ENCODE measurements at places on chromosomes 2 and 18.

DNA sequence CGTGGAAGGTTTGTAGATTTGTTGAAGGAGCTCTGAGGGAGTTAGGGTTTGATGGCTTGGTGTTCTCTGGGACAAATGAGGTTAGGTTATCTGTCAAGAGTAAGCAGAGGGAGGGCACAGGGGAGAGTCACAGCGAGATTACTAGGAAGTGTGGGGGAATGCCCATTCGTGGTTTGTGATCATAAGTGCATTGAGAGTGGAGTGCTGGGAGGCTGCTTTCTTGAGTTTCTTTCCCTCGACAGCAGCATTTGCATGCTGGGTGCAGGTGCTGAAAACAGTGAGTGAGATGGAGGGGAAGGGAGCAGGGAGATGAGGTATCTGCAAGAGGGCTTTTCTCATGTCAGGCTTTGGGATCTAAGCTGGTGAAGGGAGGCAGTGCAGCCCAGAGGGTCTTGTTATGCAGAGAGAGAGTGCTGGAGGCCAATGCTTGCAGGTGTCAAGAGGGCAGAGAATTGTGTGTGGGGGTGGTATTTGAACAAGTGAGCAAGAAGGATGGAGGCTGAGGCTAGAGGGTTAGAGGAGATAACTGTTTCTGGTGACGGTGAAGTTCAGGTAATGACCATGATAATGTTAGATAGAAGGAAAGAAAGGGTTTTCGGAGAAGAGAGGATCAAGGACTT, 8.8 kb downstream of the RALB start:
- DNase-seq: no peak

DNA sequence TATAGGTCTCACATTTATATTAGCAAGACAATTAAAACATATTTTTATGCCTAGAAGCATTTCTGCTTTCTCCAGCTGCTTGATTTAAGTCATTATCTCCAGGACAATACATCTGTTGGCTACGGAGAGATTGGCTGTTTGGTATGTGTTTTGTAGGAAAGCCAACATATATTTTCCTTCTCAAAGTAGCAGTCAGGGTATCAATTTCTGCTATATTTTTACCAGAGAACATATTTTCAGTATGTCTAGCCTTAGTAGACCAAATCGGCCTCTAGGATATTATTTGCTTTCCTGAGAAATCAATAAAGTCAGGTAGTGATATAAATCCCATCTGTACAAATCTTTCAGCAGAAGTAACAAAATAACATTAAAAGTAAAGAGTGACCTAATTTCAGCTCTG, 150.0 kb upstream of the COL3A1 start:
- DNase-seq: no peak

DNA sequence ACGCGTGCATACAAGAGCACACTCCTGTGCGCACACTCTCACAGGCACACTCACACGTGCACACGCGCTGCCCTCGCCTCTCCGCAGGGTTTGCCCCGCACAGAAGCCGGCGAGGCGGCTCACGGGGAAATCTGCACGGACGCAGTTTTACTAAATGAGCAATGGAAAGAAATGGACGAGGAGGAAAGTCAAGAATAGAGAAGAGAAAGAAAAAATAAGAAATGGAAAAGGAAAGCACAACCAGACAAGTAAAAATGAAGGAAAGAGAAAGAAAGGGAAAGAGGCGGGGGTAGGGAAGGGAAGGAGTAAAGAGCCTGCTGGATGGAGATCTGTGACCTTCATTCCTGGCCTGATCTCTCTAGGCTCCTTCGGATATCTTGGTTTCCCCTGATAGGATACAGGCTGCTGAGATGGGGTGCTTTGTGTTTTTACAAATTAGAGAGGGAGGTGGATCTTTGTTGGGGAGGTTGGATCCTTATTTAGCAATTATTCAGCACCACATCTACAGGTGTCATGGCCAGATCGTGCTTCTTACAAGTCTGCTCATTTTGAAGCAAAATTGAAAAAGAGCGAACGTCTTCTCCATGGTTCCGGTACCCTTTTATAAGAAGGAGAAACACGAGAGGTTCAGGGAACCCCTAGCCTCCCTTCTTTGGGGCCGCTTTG, 693 bp upstream of the LRP2 start:
- DNase-seq: no peak

- no peak for DNase-seq
Measured at GRCh38 chr2:127770973-127771735, 39.8 kb downstream of the WDR33 start.

DNA sequence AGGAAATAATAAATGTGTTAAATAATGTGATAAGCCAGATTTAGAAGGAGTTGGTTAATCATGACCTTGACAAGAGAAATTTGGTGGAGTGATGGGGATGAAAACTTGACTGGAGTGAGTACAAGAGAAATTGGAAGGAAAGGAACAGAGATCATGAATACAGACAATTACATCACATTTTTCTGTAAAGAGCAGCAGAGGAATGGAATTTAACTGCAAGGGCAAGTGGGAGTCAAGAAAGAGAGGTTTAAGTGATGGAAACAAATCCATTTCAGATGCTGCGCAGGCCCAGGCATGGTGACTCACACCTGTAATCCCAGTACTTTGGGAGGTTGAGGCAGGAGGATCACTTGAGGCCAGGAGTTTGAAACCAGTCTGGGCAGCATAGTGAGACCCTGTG, 46.7 kb downstream of the ICA1L start:
- DNase-seq: no peak

- DNase-seq: no peak
Measured at GRCh38 chr2:179677077-179677688, 184.2 kb downstream of the ZNF385B start.

GRCh38 chr2:72963423-72964145, 46.3 kb downstream of the EMX1 start:
- DNase-seq: no peak

- DNase-seq: no peak
Measured at GRCh38 chr2:54015798-54016699, 45.3 kb upstream of the PSME4 start.

DNA sequence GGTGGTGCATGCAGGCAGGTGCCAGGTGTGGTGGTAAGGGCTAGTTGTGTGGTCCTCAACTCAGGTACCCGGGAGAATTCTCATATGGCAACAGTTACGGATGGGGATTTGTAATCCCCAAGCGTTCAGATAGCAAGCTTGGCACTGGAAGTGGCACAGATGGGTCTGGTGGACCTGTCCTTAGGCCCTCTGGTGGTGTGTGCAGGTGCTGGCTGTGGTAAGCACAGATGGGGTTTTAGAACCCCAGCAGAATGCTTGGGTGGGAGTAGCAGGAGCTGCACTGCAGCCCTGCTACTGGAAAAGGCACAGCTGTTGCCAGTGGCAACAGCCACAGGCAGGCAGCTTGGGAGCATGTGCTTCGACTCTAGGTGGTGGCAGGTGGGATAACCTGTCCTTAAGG, 948.2 kb upstream of the FAM98A start:
- no peak for DNase-seq

GRCh38 chr2:241603686-241604085, 33.3 kb downstream of the THAP4 start:
- DNase-seq: no peak

DNA sequence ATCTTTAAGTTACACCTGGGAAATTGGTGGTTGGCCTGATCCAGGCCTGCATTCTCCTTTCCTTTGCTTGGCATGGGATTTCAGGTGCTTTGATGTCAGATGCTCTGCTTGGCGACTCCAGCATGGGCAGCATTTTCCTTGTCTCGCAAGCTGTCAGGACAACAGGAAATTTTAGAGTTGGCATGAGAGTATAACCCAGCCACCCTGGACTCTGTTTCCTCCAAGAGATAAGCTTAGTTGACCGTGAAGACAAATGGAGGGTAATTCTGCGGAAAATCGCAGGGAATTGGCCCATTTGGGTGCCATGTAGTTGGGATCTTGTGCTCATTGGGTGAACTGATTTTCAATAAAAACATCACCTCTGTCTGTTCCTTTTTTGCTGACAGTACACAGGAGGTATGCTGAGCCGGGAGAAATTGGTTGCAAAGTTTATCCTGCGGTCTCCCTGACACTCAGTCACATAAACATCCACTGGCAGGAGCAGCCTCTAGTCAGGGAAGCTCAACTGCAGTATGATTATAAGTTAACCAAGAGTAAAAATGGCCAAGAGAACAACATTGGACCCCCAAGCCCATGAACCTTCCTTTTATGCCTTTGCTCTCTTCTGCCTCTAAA, 409.9 kb downstream of the SETBP1 start:
- DNase-seq: no peak

GRCh38 chr2:4900242-4900641, 791.9 kb upstream of the SOX11 start:
- DNase-seq: no peak

GRCh38 chr2:15331787-15332186, 229.3 kb downstream of the NBAS start:
- DNase-seq: no peak

DNA sequence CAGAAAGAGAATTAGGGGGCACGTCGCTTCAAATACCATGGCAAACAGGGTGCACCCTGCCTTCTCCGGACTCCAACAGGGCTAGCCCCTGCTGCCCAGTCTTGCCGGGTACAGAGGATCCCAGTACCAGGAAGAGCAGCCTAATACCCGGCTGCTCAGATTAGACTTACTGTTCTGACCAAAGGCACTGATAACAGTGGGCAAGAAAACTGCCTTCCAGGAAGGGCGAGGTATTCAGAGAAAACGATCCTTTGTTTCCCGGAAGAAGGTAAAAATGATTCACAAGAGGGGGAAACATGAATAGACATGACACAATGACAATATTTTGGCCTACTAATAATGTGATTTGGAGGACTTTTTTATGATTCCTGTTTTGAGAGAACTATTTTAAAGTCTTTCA, 99.9 kb downstream of the SS18 start:
- DNase-seq: no peak

DNA sequence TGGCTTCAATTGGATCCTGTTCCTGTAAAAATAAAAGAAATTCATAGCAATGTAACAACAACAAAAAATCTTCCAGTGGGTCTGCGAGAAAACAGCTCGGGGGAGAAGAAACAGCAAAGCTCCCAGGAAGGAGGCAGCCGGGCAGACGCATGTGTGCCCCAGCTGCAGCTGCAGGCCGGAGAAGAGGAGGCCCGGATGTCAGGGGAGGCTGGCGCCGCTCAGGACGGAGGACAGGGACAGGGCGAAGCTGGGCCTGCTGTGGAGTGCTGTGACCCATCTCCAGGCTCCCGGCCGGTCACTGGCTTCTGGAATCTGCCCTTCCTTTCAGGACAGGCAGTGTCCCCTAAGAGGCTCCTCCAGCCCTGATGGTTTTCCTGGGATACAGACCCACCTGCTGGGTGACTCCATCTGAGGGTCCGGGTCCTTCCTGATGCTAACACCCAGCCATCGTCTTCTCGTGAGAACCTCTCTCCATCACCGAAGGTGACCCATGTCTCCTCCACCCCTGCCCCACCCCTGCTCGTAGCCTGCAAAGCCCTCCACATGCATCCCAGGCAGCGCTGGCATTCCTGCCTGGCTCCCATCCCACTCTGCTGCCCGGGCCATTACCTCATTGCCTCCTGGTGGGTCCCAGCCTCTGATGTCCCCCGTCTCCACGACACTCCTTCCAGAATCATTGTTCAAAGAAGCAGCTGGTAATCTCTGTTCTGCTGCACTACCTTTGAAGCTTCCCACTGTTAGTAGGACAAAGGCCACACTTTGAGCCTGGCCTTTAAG, 145.4 kb upstream of the TWIST2 start:
- DNase-seq: no peak

GRCh38 chr2:40144022-40144421, 307.9 kb downstream of the SLC8A1 start:
- no peak for DNase-seq

DNA sequence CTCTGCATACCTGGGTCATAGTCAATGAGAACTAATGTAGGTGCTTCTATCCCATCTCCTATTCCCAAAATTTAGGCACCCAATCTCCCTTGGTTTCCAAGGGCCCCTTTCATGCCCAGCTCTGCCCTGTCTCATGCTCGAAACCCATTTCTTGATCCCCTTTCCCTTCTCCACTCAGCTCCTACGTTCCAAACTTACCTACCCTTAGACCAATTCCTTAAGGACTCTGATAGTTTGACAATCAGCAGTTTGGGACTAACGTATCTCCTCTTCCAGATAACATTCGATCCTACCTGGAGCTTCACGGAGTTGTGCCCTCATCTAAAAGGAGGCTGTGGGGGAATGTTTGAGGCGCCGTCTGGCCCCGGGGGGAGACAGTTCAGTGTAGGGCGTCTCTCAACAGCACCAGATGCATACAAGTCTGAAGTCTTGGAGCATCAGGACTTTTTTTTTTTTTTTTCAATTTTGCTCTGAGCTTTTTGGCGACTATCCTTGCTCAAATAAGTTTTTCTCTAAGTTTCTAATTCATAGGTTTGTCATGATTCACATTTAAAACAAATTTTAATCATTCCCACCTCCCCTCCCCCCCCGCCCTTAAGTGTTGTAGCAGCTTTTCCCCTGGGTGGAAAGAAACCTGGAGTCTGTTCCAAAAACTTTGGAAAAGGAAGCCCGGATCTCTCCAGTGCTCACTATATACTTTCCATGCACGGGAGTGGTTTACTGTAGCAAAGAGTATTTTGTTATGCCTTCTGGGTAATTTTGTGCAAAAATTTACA, 141.2 kb upstream of the LGALSL start:
- DNase-seq: no peak

DNA sequence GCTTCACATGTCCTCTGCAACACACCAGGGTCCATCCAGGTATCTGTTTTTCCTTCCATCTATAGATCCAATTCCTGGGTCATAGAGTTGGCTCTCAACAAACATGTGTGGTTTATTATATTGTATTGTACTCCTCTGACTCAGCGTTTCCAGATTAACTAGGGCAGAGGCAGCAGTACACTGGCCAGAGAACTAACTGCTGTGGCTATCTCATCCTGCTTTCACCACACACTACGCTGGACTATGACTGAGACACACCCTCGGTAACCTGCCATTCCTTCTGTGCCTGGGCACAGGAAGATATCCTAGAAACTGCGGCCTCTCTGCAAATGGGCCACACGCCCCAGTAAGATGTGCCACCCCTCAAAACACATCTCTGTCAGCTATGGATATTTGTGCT, 159.8 kb upstream of the STK17B start:
- DNase-seq: no peak

GRCh38 chr2:158745067-158745865, 49.9 kb upstream of the DAPL1 start:
- DNase-seq: no peak

DNA sequence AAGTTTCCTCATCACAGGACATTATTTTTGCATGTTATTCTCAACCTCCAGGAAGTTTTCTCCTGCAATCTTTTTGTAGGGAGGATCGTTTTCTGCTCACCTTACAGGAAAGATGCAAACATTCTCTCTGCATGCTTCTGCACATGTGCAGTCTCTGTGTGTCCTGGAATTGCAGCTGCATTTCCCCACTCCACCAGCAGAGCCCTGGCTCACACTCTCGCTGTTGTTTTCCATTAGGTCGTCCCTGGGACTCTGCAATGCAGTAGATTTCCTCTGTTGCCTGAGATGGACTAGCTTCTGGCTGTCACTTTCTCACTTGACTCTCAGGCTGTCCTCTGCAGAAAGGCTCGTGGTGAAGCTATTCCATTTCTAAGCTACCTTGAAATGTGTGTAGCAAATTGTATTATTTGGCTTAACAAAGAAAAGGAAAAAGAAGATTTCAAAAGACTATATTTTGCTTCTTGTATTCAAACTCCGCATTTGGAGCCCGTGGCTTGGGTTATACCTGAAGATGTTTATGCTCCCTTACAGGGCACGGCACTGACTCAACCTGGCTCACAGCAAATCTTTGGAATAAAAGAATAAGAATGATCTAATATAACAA, 346.7 kb downstream of the RAD51AP2 start:
- DNase-seq: no peak

GRCh38 chr18:9139400-9140039, 2.9 kb downstream of the ANKRD12 start:
- DNase-seq: no peak

All from stimulated activated CD8-positive, alpha-beta memory T cell treated with anti-CD3 and anti-CD28 coated beads, Interleukin-4, amount 100 ng/mL, for 4 hours (primary cell).